ENCODE measurements at places on chromosomes 7 and 10. TPM values are rescaled to one million over a fixed set of nuclear protein-coding genes. Genes with fewer than 3 reads are reported as not detected.

Gene NYAP1
- total RNA-seq = not detected

Gene TAS2R4
- 0.43 TPM for total RNA-seq

- no peak for DNase-seq
Observed at GRCh38 chr7:79216236-79216635, 237.2 kb downstream of the MAGI2 start.

- peak; percentile 77 for DNase-seq
Observed at GRCh38 chr10:43202224-43202656, 64.0 kb downstream of the CSGALNACT2 start.

Gene CBX3
- total RNA-seq = 111 TPM

- no peak for DNase-seq
Observed at GRCh38 chr7:89681448-89681847, 472.8 kb upstream of the STEAP1 start.

Gene NAT16
- not detected for total RNA-seq

- DNase-seq = no peak
Observed at GRCh38 chr7:70582927-70583895, 548.7 kb upstream of the GALNT17 start.

DNA sequence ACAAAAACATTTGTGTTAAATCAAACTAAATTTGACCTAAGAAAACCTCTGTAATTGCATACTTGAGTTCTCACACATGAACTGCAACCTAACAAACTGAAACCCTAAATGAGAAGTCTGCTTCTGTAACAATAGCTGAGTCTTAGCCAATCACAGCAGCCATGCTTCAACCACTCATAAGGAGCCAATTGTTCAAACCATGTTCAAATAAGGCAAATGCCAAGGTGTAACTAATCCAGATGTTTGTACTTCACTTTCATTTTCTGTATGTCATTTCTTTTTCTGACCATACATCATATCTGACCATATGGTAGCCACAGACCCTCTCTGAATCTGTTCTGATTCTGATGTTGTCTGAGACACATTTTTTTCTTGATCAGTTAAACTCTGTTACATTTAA, 47.5 kb upstream of the ANTXRL start:
- DNase-seq = no peak

- DNase-seq = peak; percentile 72
Observed at GRCh38 chr7:116984917-116985316, 31.6 kb downstream of the ST7 start.

Gene IMPDH1
- total RNA-seq = 50.1 TPM
